ENCODE measurements at places on chromosomes 1 and 21. TPM values are rescaled to one million over a fixed set of nuclear protein-coding genes. Genes with fewer than 3 reads are reported as not detected.

DNA sequence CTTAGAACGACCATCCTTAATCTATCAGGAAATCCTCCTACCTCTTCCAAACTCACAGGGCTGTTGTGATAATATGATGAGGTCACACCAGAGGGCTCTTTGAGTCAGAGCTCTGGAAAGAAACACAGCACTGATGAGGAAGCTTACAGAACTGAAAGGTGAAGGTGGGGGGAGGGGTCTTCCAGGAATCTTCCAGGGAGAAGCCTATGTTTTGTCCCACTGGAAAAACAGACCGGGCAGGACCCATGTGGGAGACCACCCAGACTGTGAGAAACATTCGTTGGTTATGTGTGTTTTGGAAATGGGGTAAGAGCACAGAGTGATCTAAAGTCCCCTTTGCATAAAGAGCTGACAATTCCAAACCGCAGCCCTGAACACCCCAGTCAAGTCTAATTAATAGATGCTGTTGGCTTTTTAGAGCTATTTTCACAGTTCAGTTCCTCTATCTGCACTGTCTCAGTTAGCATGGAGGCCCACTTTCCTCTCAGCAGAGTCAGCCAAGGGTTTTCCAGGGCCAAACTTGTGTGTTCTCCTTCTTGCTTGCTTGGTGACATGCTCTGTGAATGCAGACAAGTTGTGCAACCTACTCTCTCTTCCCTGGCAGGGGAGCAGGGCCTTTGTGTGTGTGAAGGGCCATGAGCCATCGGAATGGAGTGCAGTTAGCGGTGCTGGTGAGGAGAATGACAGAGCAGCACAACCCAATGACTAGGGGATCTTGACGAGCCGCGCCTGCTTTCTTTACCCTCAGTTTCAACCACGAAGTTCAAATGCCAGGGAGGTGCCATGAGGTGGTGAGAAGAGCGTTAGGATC is 12.3 kb downstream of the PHLDA3 start:
- H3K27me3 ChIP-seq = peaks cover 18% of the 10 kb centered on the region
- H3K36me3 ChIP-seq = no peaks in the 10 kb centered on the region
- peaks cover 10% of the 10 kb centered on the region for H3K4me1 ChIP-seq

- H3K27me3 ChIP-seq = no peaks in the 10 kb centered on the region
- peaks cover 51% of the 10 kb centered on the region for H3K4me1 ChIP-seq
- H3K27ac ChIP-seq = no peak overlapping the region
- peaks cover 5% of the 10 kb centered on the region for H3K36me3 ChIP-seq
- H3K4me3 ChIP-seq = no peak overlapping the region
These were observed 95.5 kb downstream of the TNFSF18 start for GRCh38 chr1:172955161-172955815.

- H3K4me1 ChIP-seq = no peaks in the 10 kb centered on the region
- H3K27me3 ChIP-seq = peaks cover 7% of the 10 kb centered on the region
- no peak for DNase-seq
- H3K36me3 ChIP-seq = no peaks in the 10 kb centered on the region
These were observed 250.2 kb upstream of the C1orf174 start for GRCh38 chr1:4150262-4150661.

DNA sequence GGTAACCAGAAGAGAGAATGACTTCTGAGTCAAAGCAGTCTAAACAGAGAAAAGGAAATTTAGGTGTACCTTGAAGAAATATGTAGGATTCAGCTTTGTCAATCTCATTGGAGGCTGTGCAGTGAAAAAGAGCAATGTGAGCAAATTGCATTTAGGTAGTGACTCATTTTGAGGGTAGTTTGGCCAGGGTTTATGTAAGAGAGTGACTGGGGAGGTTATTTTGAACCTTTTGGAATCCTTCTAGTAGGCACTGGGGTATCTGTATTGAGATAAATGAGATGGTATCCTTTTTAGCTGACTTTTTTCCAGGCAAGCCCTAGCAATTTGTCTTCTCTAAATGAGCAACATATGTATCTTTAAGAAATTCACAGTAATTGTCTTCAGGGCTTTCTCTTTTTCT is 95.9 kb downstream of the DISP1 start:
- no peak overlapping the region for H3K4me3 ChIP-seq
- no peak for DNase-seq
- H3K27me3 ChIP-seq = no peaks in the 10 kb centered on the region
- H3K36me3 ChIP-seq = no peaks in the 10 kb centered on the region

DNA sequence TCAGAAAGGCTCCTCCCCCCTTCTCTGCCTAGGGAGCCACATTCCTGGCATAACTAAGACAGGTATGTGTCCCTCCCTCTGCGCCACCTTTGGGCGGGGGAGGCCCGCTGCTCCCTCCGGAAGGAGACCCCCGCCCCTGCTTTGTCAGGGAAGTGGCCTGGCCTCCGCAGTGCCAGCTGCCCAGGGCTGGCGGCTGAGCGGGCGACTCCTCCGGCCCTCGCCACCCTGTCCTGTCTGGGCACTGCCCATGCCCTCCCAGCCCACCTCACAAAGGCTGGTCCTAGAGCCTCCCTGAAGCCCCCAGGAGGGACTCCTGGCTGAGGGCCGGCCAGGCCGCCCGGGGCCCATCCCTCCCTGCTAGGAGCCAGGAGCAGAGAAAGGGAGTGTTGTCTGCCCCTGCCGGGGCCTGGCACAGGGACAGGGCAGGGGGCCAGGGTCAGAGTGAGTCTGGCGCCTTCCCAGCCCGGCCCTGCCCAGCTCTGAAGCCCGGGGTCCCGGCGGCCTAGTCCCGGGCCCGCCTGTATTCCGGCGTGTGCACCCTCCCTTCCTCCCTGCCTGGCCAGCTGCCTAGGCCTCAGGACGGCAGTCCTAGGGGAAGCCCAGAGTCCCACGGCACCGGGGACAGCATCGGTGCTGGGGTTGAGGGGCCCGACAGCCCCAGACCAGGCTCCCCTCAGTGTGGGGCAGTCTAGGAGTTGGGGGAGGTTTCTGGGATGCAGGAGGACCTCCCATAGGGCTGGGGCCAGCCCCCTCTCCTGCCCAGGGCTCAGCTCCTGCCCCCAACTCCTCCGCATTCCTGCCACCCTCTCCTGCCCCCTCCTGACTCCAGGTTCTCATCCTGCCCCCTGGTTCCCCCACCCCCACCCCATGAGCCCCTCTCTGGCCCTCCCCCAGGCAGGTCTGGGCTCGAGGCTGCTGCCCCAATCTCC is 5.1 kb downstream of the AGRN start:
- H3K4me3 ChIP-seq = no peak overlapping the region
- no peaks in the 10 kb centered on the region for H3K36me3 ChIP-seq
- H3K4me1 ChIP-seq = peaks cover 4% of the 10 kb centered on the region
- H3K27ac ChIP-seq = no peak overlapping the region
- DNase-seq = no peak

DNA sequence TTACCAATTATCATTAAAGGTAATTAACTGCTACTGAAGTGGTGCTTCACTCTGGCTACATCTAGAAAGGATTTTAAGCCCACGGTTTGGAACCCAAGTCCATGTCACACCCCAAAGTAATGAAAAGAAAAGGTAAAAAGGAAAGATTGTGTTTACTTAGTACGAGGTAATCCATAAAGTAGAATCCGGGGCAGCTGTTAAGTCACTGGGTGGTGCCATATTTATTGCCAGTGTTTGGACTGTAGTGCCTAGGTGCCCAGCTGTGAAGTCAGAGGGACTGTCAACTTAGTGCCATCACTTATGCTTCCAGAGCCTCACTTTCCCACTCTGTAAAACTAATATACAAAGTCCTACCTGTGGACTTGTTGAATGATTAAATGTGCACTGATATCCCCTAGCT is 52.2 kb upstream of the GRHL3 start:
- peaks cover 13% of the 10 kb centered on the region for H3K36me3 ChIP-seq
- H3K27ac ChIP-seq = no peak overlapping the region
- H3K4me1 ChIP-seq = no peaks in the 10 kb centered on the region
- peak; percentile 1 for DNase-seq
- H3K27me3 ChIP-seq = peaks cover 31% of the 10 kb centered on the region
- H3K4me3 ChIP-seq = no peak overlapping the region

Gene C1orf141
- total RNA-seq = not detected

DNA sequence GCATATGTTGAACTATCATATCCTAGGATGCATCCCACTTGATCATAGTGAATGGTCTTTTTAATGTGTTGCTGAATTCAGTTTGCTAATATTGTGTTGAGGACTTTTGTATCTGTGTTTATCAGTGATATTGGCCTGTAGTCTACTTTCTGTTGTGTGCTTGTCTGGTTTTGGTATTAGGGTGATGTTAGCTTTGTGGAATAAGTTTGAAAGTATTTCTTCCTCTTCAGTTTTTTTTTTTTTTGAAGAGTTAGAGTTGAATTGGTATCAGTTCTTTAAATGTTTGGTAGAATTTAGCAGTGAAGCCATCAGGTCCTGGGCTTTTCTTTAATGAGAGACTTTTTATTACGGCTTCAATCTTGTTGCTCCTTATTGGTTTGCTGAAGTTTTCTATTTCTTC is 162.3 kb downstream of the VAV3 start:
- H3K36me3 ChIP-seq = peaks cover 18% of the 10 kb centered on the region
- H3K27me3 ChIP-seq = no peaks in the 10 kb centered on the region
- peaks cover 44% of the 10 kb centered on the region for H3K4me1 ChIP-seq
- H3K27ac ChIP-seq = peak overlapping the region; percentile 36
- no peak for DNase-seq

Data from natural killer cell treated with Interleukin-12 subunit alpha and Interleukin-12 subunit beta and Interleukin-15 and Interleukin-18, amount 100 ng/mL, for 72 hours (primary cell).